Astrocyte (in vitro differentiated cells and primary cell): ENCODE measurements at places on chromosomes 2 and 18. TPM values are rescaled to one million over a fixed set of nuclear protein-coding genes. Genes with fewer than 3 reads are reported as not detected.

DNA sequence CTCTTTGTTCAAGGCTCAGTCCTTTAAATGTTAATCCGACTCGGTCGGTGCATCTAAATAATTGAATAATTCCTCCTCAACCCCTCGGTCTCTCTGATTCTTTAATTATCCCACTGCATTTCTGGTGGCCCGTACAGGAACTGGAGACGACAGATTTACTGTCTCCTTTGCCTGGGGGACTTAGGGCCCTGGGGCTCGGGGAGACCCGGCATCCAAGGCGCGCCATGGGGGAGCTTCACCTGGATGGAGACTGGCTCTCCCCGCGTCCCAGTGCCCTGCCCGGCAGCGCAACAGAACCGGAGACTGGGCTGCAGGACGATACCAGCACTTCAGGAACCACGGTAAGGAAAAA is 47.7 kb upstream of the SELENOI start:
- no peak for DNase-seq

DNA sequence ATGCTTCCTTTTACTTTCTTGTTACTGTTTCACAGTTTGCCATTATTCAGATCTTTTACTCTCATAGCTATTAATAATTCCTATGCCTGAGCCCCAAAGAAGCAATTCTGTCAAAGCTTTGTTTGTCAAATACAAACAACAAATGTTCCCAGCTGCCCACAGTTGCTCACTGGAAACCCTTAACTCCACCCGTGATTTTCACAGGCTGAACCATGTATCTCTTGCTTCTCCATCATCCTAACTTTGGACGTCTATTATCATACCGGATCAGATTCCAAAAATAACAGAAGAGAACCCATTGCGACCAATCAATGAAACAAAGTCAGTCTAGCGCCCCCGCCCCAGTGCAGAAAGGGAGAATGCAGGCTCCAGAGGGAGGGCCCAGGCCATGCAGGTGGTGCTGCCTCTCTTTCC is 24.2 kb downstream of the COLEC12 start:
- no peak for DNase-seq

- DNase-seq, result peak; percentile 94
Measured at GRCh38 chr2:207505728-207506127, 24.0 kb upstream of the CREB1 start.

DNA sequence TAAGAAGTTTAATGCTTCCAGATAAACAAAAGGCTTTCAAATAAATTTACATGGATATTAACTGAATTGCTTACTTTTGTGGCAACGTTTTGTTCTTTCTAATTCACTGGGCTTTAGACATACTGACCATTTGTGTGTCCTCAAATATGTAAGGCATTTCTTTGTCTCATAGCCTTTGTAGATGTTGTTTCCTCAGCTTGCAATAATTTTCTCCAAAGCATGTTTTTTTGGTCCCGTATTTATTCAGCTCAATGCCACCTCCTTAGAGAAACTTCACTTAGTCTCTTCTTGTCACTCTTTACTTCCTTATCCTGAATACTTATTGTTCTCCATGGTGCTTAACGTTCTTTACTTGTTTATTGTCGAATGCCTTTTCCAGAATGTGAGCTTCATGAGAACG is 98.5 kb downstream of the NUP35 start:
- peak; percentile 27 for DNase-seq

GRCh38 chr2:130981667-130982066 is 111.6 kb downstream of the FAM168B start:
- no peak for DNase-seq

DNA sequence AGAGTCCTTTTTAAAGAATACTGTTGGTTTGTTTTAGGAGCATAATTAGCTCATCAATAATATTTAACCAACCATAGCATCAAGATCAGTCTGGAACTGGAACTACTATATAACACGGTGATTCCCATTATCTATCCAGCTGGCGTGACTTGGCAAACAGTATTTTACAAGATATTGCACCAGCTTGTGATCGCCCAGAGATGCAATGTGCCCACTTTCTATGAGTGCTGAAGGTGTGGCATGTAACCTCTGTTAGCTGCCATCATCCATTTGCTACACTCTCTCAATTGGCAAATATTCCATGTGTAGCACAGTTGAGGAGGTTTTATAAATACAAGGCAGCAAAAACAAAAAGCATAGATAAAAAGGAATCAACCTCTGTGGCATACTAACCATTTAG is 64.9 kb downstream of the FIGN start:
- DNase-seq, result no peak

GRCh38 chr2:230906471-230907230 is 18.4 kb downstream of the GPR55 start:
- DNase-seq, result no peak

DNA sequence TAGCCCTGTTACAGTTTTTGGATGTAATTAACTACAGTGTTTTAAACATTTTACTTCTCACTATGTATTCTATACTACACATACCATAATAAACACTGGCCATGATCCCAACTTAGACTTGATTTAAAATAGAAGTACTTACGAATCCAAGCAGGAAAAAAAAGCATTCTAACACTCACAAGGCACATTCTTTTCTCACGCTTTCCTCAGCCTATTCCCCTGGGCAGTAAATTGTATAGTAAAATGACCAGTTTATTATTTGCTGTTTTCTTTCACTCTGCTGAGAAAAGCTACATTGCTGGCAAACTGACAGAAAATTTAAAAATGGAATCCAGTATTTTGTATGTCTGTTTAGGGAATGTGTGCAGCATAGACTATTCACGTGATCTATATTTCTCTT is 2.8 kb upstream of the TANC1 start:
- DNase-seq, result no peak

DNA sequence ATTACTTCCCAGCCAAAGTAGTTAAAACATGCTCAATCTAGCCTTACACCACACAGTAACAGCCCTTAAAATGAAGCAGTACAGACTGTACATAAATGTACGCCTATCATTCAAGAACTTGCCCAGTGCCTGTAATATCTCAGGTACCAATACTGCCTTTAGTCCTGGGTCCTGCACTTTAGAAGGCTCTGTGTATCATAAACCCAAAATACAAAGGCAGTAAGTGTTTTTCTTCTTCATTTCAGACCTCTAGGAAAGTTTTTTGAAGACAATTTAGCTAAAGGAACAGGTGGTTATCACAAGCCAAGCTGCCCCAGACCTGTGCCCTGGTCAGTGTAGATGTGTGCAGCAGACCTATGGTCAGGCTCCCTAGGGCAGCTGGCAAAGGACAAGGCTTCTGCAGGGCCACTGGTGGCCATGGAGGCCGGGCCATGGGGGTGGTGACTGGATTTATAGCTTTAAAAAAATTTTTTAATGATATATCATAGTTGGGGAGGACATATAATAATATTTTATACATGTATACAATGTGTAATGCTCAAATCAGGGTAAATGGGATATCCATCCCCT is 18.8 kb downstream of the LPIN2 start:
- no peak for DNase-seq

GRCh38 chr2:26577442-26578112 is 63.6 kb downstream of the CIB4 start:
- DNase-seq, result peak; percentile 17

GRCh38 chr18:7158216-7158615 is 40.6 kb upstream of the LAMA1 start:
- DNase-seq, result peak; percentile 82

- no peak for DNase-seq
Measured at GRCh38 chr2:59204040-59204439, 962.9 kb upstream of the FANCL start.

DNA sequence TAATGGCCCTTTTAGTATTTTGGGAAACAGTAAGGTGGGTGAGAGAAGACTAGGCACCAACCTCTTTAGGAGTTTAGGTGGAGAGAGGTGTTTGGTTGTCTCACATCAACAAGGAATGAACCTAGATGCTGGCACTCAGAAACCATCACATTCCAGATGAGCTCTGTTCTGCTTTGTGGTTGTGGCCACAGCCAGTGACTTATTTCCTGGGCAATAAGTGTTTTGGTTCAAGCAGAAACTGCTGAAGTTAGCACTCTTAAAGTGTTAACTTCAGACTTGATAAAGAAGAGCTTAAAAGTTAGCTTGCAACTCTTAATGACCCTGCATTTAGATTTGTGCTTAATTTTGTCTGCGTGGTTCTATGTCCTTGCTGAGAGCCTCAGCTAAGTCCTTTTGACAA is 929.2 kb downstream of the SLC4A3 start:
- peak; percentile 82 for DNase-seq

DNA sequence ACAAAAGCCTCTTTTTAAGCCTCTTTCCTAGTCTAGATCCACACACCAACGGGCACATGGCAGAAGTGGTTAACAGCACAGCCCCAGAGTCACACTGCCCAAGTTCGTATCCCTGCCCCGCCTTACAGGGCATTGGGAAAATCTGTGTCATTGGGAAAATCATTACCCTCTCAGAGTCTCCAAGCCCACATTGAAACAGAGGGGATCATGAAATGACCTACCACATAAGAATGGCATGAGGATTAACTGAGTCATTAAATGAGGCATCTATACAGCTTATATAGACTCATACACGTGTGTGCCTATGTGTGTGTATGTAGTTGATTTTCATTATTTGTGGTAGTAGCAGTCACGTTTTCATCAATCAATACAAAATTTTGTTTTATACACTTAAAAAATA is 469.0 kb upstream of the POU3F3 start:
- no peak for DNase-seq

GRCh38 chr2:200298816-200299215 is 7.7 kb upstream of the SPATS2L start:
- no peak for DNase-seq

- DNase-seq, result no peak
Measured at GRCh38 chr2:113164215-113164929, 9.4 kb upstream of the PSD4 start.

DNA sequence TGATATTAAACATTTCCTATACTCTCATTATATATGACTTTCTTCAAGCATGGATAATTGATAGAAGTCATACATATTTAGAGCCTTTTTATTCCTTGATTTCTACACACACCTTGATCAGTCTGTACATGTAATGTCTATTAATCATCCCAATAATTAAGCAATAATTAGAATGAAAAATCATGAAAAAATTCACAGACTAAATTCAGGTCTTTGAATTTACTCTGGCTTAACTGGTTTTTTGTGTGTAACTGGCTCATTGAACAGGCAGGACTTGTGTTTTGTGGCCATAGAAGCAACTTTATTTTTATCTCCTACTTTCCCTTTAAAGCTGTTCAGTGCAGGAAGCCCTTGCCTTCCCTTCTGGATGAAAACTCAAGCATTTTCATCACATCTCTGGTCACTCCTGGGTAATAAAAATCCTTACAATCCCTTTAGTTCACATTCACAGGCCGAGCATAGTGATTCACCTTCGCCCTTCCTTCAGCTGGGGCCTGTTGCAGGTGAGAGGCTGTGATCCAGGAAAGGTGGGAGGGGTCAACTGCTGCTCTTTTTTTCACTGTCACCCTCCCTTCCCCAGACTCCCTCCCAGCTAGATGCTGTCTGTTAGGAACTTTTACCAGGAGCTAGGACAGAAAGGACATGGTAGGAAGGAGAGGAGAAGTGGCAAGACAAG is 58.0 kb upstream of the ITSN2 start:
- DNase-seq, result no peak

DNA sequence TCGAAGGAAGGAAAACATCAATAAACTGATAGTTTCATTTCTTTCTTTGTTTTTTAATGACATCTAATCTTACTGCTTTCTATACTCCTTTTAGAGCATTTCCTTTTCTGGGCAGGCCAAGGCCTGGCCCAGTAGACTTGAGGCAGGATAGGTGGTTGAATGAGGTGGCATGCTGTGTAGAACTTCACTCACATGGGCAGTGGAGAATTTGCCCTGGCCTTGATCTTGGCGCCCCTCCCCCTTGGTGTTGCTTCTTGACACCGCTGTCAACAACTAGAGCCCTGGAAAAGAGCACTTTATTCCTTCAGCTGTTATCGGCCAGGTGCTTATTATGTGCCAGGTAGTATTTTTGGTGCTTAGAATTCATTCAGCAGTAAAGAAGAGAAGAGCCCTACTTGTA is 37.4 kb downstream of the XRCC5 start:
- DNase-seq, result no peak

Gene NETO1
- 18.4 and 19.8 TPM in 2 replicates for total RNA-seq

Gene ARHGEF33
- total RNA-seq, result 0.10 and 0.30 TPM in 2 replicates

Gene PNKD
- 40.9 and 43.3 TPM in 2 replicates for total RNA-seq

Gene HAAO
- 1.1 and 1.3 TPM in 2 replicates for total RNA-seq

Gene REG3A
- total RNA-seq, result not detected in 2 replicates

Gene NLRC4
- not detected in 2 replicates for total RNA-seq

Gene TLX2
- total RNA-seq, result not detected in 2 replicates

Gene PER2
- 2.0 and 3.5 TPM in 2 replicates for total RNA-seq

Gene GALNT3
- 16.4 and 19.9 TPM in 2 replicates for total RNA-seq

Gene HK2
- total RNA-seq, result 46.2 and 46.7 TPM in 2 replicates

Gene DPP4
- 5.3 and 6.7 TPM in 2 replicates for total RNA-seq

Gene TRIM43B
- total RNA-seq, result 0.91 TPM in 1 of 2 replicates, not detected in the other

Gene TSHZ1
- total RNA-seq, result 2.7 and 2.9 TPM in 2 replicates

Gene PSTPIP2
- total RNA-seq, result 7.2 and 9.1 TPM in 2 replicates

Gene ANKRD23
- 2.5 and 3.3 TPM in 2 replicates for total RNA-seq

Gene AQP12B
- not detected in 2 replicates for total RNA-seq
